MG63 (cell line): ENCODE measurements at places on chromosomes 16 and 17.

GRCh38 chr16:61616088-61616487, 420.1 kb downstream of the CDH8 start:
- no peak for DNase-seq

- no peak for DNase-seq
Observed at GRCh38 chr17:40471846-40472732, 28.8 kb downstream of the IGFBP4 start.

- DNase-seq, result no peak
Observed at GRCh38 chr17:73613271-73614233, 30.7 kb downstream of the SDK2 start.

DNA sequence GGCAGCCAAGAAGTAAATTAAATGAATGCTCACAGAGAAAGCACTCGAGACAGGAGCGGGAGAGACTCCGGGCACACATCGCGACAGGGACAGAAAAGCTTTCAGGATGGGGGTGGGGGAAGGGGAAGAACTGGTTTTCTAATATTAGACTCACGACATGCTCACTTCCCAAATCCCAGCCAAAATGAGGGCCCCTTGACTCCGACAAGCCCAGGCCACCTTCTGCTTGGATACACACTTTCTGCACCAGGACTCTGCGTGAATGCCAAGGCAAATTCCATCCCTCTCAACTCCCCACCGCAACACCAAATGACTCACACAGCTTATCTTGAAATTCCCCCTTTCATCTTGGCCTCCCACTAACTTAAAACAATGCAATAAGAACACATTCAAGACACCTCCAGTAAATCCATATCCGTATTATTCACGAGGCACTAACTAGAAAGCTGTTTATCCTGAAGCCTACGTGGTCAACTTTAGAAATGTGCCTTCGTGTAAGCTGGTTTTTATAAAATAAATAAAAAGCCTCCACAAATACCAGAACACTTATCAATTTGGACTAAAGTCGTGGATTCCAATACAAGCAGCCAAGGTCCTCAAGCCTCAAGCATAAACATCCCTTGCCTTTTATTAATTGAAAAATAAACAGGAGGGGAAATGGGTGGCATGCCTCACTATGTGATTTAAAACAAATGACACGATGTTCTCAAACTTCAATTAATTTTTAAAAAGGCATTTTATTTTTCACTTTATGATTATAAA, 46.1 kb downstream of the NXN start:
- peak; percentile 87 for DNase-seq

DNA sequence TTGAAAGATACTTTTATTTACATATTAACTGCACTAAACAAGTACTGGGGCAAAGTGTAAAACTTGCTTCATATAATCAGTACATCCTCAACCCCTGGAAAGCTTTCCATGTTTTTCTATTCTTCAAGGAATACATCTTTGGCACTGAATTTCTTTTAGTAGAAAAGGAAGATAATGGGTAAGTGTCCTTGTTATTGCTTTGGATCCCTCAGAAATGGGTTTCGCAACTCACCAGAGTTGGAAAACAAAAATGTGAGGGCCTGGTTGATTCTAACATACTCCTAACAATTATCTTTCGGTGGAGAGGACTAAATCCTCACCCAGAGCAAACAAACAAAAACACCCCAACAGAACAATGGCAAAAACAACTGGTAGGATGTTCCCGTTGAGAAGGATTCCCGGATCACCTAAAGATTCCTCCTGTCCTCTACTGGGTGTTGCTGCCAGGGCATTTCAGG, 120.4 kb downstream of the PARN start:
- DNase-seq, result no peak

- DNase-seq, result no peak
Observed at GRCh38 chr16:21645261-21645721, 7.1 kb downstream of the IGSF6 start.

DNA sequence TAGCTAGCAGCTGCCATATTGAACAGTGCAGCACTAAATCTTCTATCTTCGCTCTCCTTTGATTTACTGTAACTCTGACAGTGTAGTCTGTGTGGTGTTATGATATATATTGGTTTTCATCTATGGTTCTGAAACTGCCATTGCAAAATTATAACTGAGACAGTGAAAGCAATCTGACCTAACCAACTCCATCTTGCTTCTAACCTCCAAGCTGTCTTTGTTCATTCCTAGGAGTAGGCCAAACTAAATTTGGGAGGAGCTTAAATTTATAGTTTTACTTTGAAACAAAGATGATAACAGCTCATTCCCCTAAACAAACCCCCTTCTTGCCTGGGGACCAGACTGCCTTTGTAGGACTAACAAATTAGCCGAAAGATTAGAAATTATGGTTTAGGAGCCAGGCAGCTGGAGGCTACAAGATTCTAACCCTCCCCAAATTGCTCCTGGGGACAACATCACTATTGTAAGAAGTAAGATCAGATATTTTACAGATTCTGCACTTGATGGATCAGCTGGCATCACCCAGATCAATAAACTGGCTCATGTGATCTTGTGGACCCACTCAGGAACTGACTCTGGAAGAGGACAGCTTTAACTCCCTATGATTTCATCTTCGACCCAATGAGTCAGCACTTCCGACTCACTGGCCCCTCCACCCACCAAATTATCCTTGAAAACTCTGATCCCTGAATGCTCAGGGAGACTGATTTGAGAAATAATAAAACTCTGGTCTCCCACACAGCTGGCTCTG, 47.0 kb upstream of the FBXO47 start:
- peak; percentile 48 for DNase-seq
